ENCODE measurements at places on chromosomes 11 and 22.

- no peak for DNase-seq
Measured at GRCh38 chr11:12141283-12141682, 30.9 kb downstream of the MICAL2 start.

GRCh38 chr11:8997451-8997850 is 6.3 kb downstream of the NRIP3 start:
- DNase-seq = no peak

DNA sequence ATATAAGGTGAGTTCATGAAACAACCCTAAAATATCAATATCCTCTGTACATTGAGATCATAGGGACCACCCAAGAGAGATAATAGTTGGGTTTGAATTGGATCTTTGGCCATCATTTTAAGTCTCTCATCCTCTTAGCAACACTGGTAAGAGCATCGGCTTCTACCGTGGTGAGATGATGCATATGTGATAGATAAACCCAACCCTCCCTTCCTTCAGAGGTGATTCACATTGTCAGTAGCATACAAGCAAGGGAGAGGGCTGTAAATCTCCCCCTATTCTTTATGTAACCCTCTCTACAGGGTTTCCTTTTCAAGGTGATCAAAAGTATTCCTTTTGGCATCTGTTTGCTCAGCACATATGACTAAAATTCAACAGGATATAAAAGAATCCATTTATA is 102.4 kb upstream of the MTMR2 start:
- DNase-seq = no peak

DNA sequence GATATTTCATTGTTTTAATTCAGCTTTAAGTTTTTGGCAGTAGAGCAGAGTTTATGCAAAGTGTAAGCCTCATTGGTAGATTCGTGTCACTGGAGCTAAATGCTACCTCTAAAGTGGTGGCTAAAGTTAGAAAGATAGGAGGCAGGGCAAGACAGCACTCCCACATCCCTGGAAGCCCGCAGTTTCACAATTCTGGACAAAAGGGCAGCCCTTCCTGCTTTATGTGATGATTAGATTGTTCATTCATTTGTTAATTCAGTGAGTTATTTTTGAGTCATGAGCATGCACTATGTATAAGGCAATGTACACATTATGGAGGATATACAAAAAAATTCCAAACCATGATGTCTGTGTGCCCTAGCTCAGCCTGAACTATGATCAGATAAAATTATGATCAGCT is 52.1 kb upstream of the EIF3M start:
- no peak for DNase-seq

- no peak for DNase-seq
Measured at GRCh38 chr11:66071381-66071801, 1.3 kb downstream of the PACS1 start.

DNA sequence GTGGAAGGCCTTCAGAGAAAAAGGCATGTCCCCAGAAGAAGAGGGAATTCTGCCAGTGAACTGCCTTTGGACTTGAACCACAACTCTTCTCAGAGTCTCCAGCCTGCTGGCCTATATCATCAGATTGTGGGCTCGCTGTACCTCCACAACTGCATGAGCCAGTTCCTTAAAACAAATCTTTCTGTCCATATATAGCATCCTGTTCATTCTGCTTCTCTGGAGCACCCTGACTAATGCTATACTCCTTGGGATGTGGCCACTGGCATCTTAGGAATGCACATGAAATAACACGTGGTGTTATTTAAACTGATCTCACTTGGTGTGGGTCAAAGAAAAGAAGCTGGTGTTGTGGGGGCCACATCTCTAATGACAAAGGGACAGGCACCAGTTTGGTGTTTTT is 58.3 kb upstream of the VSTM5 start:
- no peak for DNase-seq

DNA sequence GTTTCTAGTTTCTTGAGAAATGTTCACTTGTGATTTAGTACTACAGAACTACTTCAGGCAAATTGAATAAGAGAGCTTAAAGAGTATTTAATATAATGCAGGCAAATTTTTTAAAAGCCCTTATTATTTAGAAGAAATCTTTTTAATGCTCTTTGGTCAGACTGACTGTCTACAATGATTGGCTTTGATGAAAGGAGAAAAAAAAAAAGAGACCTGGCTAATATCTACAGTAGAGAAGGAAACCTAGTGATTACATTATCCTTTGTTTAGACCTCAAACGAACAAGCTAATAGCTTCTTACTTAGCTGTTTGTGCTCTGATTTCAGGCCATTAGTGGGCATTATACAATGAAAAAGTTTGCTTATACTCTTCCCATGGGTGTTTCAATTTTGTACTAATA is 1043.1 kb downstream of the JRKL start:
- DNase-seq = no peak
